Fibroblast of lung (primary cell): ENCODE measurements at places on chromosomes 3 and 15.

GRCh38 chr3:123755501-123755900 is 128.6 kb downstream of the MYLK start:
- no peak for DNase-seq

DNA sequence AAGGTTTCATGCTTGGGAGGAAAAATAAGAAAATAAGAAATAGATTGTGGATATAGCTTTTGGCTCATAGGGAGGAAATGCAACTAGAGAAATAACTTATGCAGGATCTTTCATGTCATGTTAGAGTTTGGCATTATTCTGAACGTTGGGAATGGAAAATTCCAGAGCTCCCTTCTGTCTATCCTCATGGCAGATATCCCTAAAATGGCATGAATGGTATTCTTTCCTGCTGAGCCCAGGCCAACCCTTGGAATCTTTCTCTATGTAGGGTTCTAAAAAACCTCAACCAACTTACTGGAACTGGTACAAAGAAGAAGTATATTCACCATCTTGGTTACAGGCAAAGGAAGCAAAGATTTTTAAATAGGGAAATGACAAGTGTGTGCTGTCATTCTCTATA is 212.5 kb downstream of the CHST2 start:
- no peak for DNase-seq

- no peak for DNase-seq
Measured at GRCh38 chr3:143881095-143881494, 32.8 kb upstream of the SLC9A9 start.

GRCh38 chr3:181790561-181790960 is 78.8 kb downstream of the SOX2 start:
- peak; percentile 41 for DNase-seq

DNA sequence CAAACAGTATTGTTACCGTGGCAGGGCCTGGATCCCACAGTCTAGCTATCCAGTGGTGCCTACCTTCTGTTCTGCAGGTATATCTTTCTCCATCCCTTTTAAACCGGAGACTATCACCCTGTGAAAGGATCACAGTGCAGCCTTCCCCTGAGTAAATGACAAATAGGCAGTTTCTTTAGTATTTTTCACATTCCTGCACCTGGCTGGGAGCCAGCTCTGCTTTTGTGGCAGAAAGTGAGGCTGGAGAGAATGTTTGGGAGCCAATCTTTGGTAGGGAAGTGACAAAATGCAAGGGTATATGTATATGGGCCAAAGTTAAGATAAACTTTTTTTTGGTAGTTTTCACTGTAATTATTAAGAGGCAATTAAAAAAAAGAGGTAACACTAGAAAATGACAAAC is 54.8 kb downstream of the ARHGEF26 start:
- DNase-seq: no peak

- peak; percentile 69 for DNase-seq
Measured at GRCh38 chr15:87777054-87777561, 479.4 kb downstream of the NTRK3 start.

DNA sequence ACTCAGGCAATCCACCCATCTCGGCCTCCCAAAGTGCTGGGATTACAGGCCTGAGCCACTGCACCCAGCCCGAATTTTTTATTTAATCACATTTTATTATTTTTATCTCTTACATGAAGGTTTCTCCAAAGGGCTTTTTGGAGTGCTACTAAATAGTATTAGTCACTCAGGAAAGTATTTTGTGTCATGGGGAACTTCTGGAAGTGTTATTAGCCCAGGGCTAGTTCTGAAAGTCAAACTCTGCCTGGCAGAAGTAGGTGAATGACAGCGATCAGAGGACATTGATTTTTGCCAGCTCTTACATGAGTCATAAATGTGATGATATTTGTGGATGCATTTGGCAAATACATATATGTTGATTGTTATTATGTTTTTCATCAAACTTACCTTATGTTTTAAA is 48.7 kb downstream of the ZPLD1 start:
- DNase-seq: no peak

DNA sequence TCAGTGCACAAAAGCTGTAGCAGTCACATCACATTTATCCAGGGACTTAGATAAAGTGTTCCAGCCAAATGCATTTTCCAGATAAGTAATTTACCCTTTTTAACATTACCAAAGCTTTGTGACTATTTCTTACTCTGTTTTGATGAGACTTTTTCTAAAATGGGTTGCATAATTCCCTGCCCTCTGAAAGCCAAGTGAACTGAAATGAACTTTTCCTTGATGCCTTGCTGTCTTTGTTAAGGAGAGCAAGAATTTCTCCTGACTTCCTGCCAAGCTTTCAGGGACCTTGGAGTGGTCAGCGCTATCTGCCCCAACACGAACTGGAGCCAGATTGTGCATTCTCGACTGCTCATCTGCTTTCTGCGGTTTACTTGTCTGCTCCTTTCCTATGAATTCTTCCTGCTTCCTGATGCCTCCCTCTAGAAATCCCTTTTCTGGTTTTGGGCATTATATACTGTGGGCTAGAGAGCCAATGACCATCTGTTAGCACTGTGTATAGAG is 34.8 kb downstream of the EIF4E3 start:
- DNase-seq: peak; percentile 71

GRCh38 chr3:125587039-125587648 is 8.2 kb downstream of the OSBPL11 start:
- DNase-seq: peak; percentile 23

DNA sequence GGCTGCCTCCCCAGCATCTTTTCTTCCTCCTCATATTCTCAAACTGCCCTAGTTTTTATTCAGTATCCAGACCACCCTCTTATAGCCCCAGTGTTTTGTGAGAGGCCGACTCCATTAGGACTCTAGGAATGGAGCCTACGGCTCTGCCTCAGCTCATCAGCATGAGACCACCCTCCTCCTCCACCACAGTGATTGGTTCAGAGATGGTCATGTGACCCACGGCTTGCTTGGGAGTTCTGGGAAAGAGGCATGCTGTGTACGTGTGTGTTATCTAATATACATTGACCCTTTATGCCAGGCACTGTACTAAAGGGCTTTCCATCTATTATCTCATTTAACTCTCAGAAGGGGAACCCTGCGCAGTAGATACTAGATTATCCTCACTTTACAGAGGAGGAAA is 17.8 kb upstream of the CMTM7 start:
- DNase-seq: no peak

GRCh38 chr3:99504258-99504657 is 134.1 kb upstream of the COL8A1 start:
- DNase-seq: peak; percentile 85

DNA sequence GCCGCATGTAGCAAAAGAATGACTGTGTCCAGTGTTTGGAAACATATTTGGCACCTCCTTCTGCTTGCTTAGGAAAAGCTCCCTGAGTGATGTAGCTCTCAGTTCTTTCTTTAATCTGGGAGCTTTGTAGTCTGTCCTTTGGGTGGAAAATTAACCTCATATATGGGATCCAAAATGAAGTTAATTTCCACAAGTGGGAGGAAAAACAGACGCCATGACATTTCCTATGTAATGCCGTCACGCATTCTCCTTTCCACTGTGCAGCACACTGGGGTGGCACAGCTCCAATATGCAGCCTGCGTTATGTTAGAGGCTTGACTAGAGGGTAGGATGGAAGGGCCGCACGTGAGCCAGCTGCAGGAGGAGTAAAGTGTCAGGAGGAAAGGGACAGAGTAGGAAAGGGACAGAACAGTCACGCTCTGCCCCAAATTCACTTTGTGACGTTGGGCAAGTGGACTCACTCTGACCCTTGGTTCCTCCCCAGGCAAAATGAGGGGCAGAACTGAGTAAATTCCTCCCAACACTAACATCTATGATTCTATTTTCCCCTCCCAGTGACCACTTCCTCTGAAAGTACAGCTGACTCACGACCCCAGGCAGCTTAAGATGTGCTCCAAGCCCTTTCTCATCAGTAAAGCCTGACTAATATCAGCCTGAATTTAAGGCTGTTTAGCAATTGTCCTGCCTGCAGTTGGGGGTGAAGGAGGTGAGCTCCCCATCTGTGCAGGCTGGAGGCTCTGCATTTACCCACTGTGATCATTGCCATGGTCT is 176.5 kb upstream of the PFN2 start:
- peak; percentile 97 for DNase-seq

DNA sequence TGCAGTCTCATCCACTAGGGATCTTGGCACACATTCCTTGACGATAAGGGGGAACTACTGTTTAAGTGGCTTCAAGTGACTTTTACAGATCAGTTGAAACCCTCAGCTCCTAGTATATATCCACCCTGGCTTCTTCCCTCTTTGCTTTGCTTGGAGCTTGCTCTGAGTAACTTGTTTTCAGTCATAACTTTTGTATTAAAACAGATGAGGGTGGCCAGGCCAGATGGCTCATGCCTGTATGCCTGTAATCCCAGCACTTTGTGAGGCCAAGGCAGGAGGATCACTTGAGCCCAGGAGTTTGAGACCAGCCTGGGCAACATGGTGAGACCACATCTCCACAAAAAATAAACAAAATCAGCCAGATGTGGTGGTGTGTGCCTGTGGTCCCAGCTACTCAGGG is 42.4 kb downstream of the EOMES start:
- no peak for DNase-seq

- DNase-seq: no peak
Measured at GRCh38 chr3:42226470-42227425, 39.2 kb downstream of the CCK start.

DNA sequence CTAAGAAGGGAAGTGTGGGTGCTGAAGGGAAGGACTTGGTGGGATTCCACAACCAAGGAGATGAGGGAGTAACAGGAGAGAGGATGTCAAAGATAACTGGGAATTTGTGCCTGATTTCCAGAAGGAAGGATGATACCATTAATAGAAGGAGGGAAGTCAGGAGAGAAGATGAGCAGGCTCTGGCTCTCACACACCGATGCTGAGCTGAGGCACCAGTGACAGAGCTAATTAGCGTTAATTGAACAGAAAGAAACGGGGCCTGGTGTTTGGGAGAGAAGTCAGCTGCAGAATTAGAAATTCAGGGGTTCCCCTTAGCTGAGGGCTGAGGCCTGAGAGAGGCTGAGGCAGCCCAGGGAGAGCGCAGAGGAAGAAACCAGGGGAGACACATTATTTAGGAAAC is 11.9 kb upstream of the PDIA5 start:
- DNase-seq: no peak
